Activated naive CD4-positive, alpha-beta T cell treated with Interleukin-2 at 50 U/mL for 16 hours (primary cell): ENCODE measurements at places on chromosomes 1 and 21.
A peak's percentile ranks its signal among the peaks of the same experiment; 100 is the strongest.

DNA sequence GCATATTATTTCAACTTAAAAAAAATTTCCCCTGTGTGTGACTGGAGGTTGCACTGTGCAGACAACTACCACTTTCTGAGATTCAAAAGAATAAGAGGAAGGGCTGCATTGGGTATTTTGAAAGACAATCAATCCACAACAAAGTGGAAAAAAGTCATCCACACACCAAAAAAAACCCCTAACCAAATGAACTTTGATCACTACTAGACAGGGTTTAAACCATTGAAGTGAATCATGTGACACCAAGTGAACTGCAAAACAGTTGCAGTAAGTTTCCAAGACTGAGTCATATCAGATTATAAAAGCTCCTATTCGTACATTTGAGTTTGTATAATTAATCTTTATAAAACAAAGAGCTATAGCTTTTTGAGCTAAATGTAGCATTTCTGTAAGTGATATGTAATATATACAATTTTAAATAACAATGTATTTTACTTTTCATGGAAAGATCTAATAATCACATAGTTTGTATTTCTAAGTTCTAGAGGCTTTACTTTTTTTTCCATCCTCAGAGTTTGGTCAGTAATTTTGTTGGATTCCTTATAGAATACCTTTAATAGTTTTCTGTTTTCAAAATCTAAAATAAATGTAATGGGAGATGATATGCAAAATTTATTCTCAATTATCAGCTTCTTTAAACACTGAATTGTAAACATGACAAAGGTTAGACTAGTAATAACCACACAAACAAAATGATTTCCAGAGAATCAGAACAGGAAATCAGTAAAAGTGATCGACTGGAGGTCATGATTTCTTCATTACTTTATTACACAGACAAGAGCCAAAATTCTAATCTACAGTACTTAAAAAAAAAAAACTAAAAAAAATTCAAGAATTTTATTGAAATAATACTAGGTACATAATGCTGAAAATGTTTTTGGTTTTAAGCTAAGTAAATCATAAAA lies 50.5 kb upstream of the GFI1 start:
- no peak for DNase-seq

DNA sequence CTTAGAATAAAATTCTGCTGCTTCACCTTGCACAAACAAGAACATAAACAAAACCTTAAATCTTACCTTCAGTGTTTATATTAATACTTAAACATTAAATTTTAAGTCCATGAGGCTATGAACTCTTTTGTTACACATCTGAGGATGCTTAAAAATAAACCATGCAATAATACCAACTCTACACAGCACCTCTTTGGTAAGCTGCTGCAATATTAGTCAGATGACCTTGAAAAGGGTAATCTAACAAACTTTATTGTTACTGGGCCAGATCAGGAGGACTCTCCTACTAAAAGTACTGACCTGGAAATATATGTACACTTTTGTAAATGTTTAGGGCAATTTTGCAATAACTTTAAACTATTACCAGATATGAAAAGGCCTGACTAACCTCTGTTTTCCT lies 763 bp downstream of the SIKE1 start:
- no peak for DNase-seq

- no peak for DNase-seq
These were observed 238.5 kb downstream of the RERE start for GRCh38 chr1:8578936-8579335.

GRCh38 chr1:8410791-8411190 lies 92.9 kb downstream of the SLC45A1 start:
- no peak for DNase-seq

DNA sequence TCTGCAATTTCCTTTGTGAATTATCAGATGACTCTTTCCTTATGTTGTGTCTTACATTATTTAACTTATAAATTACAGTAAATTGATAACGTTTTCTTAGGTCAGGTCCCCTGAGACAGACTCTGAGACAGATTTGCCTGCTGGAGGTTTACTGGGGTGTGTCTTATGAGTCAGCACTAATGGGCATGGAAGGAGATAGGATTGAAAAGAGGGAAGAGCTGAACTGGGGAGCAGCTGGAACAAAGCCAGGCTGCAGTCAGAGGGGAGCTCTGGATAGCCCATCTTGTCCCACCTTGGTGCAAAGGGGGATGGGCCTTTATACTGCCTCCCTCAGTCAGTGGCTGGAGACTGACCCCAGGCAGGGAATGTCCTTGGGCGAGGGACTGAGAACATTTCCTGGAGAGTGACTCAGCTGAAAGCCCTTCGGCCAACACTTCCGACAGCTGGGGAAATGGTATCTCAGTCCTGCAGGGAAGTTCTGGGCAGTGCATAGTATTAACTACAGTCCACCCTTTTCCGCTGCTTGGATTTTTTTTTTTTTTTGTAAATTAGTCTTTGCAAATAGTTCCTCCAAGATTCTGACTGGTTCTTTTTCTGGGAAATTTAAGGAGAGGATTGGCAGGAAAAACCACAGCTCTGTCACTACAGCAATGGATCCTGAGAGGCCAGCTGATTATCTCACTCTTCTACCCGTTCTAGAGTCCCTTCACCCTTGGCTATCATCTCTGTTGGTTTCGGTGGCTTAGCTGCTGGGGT lies 39.1 kb upstream of the CDC42BPA start:
- DNase-seq, result no peak

GRCh38 chr1:9280015-9280860 lies 12.5 kb upstream of the SPSB1 start:
- peak; percentile 72 for DNase-seq
